Neuronal stem cell (in vitro differentiated cells): ENCODE measurements at places on chromosomes 5 and 9.

DNA sequence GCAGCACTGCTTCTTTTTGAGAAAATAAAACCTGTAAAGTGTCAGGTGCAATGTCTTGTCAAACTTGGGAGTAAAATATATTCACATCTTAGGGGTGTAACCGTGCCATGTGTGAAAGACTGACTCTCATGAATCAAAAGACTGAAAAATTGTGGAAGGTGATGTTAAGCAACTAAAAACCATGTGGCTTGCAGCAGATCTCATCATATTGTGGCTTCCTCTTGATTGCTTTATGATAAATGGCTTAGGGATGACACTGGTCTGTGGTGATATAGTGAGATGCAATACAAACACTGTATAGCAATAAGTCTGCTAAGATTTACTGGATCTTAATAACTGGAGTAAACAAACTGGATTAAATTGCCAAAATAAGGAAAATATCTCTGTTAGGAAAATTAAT is 321.6 kb downstream of the EDIL3 start:
- H3K27me3 ChIP-seq, result no peaks in the 10 kb centered on the region
- no peaks in the 10 kb centered on the region for H3K36me3 ChIP-seq
- no peaks in the 10 kb centered on the region for H3K4me1 ChIP-seq
- H3K4me3 ChIP-seq, result no peak overlapping the region

- H3K4me3 ChIP-seq, result no peak overlapping the region
- no peak overlapping the region for H3K27ac ChIP-seq
- H3K27me3 ChIP-seq, result no peaks in the 10 kb centered on the region
- H3K36me3 ChIP-seq, result no peaks in the 10 kb centered on the region
- no peak for DNase-seq
- H3K4me1 ChIP-seq, result no peaks in the 10 kb centered on the region
These were observed 59.8 kb upstream of the NFIB start for GRCh38 chr9:14373706-14374105.

DNA sequence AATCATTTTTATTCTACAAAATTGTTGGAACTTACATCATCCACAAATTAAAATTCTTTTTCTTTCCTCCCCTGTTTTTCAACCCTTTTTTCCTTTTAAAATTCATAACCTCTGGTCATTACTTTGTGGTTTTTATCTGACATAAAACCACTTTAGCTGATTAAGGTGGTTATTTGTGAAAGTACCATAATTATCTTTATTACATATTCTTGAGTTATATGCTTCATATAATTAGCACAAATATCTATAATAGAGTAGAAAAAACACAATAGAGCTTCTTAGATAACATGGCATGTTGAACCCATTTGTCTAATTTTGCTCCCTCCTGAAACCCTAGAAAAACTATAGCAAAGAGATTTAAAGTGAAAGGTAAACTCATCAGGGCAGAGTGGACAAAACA is 22.9 kb upstream of the PPIC start:
- H3K27ac ChIP-seq, result no peak overlapping the region
- no peaks in the 10 kb centered on the region for H3K36me3 ChIP-seq
- DNase-seq, result no peak
- H3K27me3 ChIP-seq, result no peaks in the 10 kb centered on the region
- no peaks in the 10 kb centered on the region for H3K4me1 ChIP-seq
- no peak overlapping the region for H3K4me3 ChIP-seq

DNA sequence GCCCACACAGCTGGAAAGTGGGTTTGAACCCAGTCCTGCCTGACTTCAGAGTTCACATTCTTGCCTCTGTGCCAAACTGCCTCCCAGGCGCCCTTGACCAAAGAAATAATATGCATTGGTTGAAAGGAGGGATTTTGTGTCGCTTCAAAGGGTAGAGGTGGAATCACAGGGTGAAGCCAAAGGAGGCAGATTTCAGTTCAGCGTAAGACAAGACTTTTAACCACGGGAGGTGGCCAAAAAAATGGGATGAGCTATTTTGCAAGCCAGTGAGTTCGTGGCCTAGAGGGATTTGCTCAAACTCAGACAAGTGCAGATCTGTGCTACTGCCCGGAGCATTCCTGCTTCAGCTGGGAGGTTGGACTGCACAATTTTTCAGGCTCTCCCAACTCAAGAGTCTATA is 57.6 kb upstream of the RANBP3L start:
- no peaks in the 10 kb centered on the region for H3K4me1 ChIP-seq
- H3K27me3 ChIP-seq, result peaks cover 4% of the 10 kb centered on the region
- H3K27ac ChIP-seq, result no peak overlapping the region
- H3K4me3 ChIP-seq, result no peak overlapping the region
